ENCODE measurements at places on chromosomes 4 and X. TPM values are rescaled to one million over a fixed set of nuclear protein-coding genes. Genes with fewer than 3 reads are reported as not detected.

DNA sequence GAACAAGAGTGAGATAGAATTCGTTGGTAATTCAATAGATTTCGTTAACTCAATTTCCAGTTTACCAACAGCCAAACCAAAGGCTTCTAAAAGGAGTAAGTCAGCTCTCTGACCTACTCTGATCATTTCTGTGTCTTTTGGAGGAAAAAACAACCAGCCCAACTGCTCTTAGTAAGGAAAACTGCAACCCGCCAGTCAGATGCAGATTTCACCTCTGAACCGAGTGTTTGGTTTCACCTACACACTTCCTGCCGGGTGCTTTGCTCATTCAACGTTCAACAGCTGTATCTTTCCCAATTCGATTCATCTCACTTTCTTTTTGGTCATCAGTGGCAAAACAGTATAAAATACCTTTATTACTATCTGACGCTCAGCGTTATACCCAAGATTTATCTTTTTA, 24.5 kb downstream of the TMSB4X start:
- DNase-seq = no peak
- H3K36me3 ChIP-seq = no peaks in the 10 kb centered on the region
- H3K4me3 ChIP-seq = no peak overlapping the region
- peaks cover 15% of the 10 kb centered on the region for H3K4me1 ChIP-seq
- no peaks in the 10 kb centered on the region for H3K27me3 ChIP-seq
- peak overlapping the region; percentile 77 for H3K27ac ChIP-seq

GRCh38 chr4:159677521-159677920, 574.6 kb downstream of the RAPGEF2 start:
- DNase-seq = no peak
- H3K4me1 ChIP-seq = no peaks in the 10 kb centered on the region
- no peaks in the 10 kb centered on the region for H3K27me3 ChIP-seq

DNA sequence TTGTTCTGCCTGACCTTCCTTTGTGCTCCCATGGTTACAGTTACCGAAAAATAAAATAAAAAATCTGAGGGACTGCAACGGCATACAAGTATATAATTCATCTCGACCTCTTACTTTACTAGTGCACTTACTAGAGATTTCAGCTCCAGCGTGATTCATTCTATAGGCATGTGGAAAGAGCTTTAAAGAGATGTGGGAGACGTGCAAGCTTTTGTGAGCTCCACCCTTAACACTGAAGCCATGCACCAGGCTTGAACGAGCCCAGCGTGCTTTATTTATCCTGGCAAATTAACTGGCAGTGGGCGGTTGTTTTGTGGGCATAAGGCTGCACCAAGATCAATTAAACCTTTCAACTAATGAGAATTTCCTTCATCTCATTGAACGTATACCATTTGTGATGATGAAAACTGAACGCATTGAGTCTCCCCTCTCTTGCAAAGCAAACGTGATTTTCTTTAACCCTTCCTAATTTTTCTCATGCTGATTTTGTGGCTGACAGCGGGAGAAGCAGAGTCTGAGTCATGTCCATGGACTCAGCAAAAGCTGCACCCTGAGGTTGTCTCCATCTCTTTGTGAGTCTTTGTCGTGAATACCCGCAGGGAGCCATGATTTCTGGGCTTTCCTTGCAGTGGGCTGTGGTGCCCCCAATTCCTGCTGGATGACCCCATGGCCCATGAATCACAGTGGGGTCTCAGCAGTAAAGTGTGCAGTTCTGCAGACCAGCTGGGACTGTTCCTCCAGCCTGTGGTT, 60.1 kb downstream of the MXRA5 start:
- H3K36me3 ChIP-seq = no peaks in the 10 kb centered on the region
- H3K4me3 ChIP-seq = no peak overlapping the region
- H3K27ac ChIP-seq = no peak overlapping the region

SSX3 gene
- total RNA-seq = not detected

DNA sequence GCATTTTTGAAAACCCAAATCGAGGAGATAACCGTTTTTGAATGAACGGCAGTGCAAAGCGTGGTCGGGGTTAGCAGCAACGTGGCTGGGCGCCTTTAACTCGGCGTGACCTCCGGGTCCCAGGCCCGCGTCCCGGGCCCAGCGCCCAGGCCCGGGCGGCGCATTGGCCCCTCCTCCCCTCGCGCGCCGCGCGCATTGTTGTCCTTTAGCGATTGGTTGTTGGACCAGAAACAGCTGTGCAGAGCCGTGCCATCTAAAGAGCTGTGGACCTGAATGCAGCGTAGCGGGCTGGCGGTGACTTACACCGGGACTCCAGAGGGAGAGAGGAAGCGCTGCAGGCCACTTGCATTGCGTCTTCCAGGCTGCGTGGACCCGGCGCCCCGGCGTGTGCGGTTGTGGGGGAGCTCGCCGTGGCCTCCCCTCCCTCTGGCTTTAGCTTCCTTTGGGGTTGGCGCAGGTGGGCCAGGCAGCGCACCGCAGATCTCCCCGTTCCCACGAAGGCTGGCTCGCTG, at the start of gene STOX2:
Gene STOX2, plus strand, starts transcription at position 227 of the 512 bp plus-strand sequence. CDS start 1,484 bp downstream, outside the sequence.
- H3K4me3 ChIP-seq = peak within 1 kb of the TSS; percentile 68
- DNase-seq = peak; percentile 84
- no peak within 1 kb of the TSS for H3K27ac ChIP-seq
- no peaks in the 10 kb centered on the region for H3K36me3 ChIP-seq
- peaks cover 7% of the 10 kb centered on the region for H3K4me1 ChIP-seq

PABPC1L2A gene
- total RNA-seq = not detected

SLC9A7 gene
- 8.8 TPM for total RNA-seq

DNA sequence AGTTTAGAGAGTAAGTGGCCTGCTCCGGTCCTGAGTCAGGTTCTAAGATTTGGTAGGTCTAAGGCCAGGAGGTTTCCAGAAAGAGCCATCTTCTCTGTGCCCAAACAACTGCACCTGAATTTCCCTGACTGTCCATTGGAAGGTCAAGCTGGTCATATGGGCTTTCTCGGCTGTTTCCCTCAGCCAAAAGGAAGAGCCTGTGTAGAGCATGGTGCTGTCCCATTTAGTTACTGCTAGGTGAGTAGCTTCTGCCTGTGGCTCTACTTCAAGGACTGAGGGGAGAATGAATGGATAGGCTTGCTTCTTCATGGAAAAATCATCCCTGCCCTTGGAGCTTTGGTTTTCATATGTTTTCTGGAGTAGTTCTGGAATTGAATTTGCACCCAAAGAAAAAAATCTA, 33.7 kb downstream of the NHSL2 start:
- no peak overlapping the region for H3K27ac ChIP-seq
- no peak for DNase-seq
- H3K4me1 ChIP-seq = no peaks in the 10 kb centered on the region

TMEM165 gene
- total RNA-seq = 141 TPM

P2RY4 gene
- total RNA-seq = 0.23 TPM

DNA sequence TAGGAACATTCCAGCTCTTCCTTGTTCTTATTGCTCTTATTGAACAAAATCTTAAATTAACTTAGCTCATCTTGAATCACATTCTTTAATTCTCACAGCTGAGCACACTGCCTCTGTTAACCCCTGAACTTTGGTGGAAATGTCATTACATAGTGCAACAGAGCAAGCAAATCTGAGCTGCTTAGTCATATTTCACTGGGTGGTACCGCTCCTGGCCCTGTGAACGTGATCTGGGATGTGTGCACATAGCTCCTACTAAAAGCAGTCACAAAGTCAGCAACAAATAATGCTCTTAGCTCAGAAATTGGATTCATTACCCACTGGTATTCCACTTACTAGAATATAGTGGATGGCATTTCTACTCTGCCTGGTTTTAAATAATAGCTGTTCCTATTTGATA, 27.9 kb downstream of the ARHGEF6 start:
- no peaks in the 10 kb centered on the region for H3K36me3 ChIP-seq
- H3K27ac ChIP-seq = no peak overlapping the region
- H3K4me3 ChIP-seq = no peak overlapping the region

- H3K36me3 ChIP-seq = no peaks in the 10 kb centered on the region
- peak overlapping the region; percentile 80 for H3K27ac ChIP-seq
- H3K27me3 ChIP-seq = no peaks in the 10 kb centered on the region
- peak; percentile 69 for DNase-seq
These were observed 32.9 kb upstream of the STX18 start for GRCh38 chr4:4574792-4575191.

DNA sequence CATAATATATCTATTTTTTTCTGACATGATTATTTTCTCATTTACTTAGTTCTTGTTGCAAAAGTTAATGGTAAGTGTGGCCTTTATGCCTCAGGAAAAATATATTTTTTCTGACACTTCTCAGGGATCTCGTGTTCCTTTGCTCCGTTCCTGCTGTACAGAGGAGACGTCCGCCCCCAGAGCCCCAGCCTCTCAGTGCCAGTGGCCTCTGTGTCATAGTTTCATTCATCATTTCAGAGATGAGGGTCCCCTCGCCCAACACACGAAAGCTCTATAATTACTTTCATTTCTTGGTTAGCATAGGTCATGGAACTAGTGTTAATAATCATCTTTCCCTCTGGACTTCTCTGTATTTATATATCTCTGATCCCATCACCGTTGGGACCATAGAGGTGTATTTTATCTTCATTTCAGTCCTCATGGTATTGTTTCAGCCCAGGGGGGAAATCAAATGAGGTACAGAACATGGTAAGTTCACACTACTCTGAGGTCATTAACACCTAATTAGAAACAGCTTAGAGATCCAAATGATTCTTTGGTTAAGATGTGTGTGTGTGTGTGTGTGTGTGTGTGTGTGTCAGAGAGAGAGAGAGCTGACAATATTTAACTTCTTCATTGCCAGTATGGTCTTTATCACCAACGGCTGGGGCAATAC, 631.1 kb upstream of the TENM3 start:
- no peak overlapping the region for H3K4me3 ChIP-seq
- no peak for DNase-seq
- H3K36me3 ChIP-seq = no peaks in the 10 kb centered on the region
- H3K27me3 ChIP-seq = no peaks in the 10 kb centered on the region

- no peak overlapping the region for H3K4me3 ChIP-seq
- peak overlapping the region; percentile 32 for H3K27ac ChIP-seq
- H3K36me3 ChIP-seq = no peaks in the 10 kb centered on the region
- no peaks in the 10 kb centered on the region for H3K27me3 ChIP-seq
- peaks cover 21% of the 10 kb centered on the region for H3K4me1 ChIP-seq
- DNase-seq = no peak
These were observed 94.9 kb upstream of the MYOZ2 start for GRCh38 chr4:119040694-119041185.
